ENCODE measurements at places on chromosomes 4 and X.

- DNase-seq: no peak
Observed at GRCh38 chr4:153020457-153020856, 84.3 kb downstream of the FHDC1 start.

DNA sequence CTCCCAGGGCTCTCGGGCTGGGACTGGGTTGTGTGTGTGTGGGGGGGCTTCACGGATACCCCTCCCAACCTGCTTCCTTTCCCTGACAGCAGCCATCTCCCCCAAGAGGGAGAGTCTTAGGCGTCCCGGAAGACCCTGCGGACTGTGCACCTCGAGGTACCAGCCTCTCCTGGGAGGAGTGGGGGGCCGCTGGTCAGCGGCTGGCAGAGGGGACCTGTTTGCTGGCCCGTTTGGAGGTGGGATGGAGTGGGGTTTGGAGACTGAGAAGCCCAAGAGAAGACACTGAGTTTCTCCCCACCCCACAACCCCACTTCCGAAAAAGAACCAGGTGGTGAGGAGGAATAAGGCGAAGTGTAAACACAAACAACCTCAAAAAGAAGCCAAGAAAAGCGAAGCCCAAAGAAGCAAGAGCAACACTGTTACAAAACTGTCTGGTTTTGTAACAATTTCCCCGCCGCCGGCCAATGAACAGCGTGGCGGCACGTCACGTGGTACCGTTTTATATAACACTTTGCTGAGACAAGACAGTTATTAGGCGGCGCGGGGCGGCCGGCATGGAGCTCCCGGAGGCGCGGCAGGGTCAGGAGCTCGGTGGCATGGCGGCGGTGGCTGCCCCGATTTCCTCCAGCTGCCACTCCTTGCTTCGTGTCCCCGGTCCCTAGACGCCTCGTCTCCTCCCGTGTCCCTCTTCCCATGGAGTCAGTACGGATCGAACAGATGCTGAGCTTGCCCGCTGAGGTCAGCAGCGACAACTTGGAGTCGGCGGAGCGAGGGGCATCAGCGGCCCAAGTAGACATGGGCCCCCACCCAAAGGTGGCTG, at the start of gene LONRF3:
Gene LONRF3, plus strand, starts transcription at position 531 of the 820 bp plus-strand sequence. Its CDS starts 163 bp downstream, at position 694.
- DNase-seq: peak; percentile 65

DNA sequence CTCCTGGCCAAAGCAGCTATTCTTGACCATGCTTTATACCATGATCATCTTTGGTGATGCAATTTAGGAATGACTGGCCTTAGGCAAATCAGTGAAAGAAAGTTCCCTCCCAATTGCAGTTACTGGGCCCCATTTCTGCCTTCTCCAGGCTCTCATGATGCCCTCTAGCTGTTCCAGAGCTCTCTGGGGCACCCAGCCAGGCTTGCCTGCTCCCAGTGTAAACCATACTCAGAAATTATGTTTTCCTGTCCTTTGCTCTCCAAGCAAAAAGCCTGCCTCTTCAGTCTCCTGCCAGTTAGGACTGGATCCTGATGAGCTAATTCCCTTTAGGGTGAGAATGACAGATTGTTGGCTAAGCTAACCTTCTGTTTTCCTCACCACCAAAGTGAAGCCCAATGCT, 85.3 kb upstream of the RBPJ start:
- DNase-seq: no peak

- no peak for DNase-seq
Observed at GRCh38 chr4:16745009-16745635, 153.3 kb downstream of the LDB2 start.

- no peak for DNase-seq
Observed at GRCh38 chr4:1477045-1477840, 71.0 kb upstream of the NKX1-1 start.
